Endothelial cell (in vitro differentiated cells): ENCODE measurements at places on chromosomes 4 and X. TPM values are rescaled to one million over a fixed set of nuclear protein-coding genes. Genes with fewer than 3 reads are reported as not detected.

PCDH19 gene
- total RNA-seq = 34.9 TPM

AVPR2 gene
- 0.77 TPM for total RNA-seq

P2RY10 gene
- not detected for total RNA-seq

HS3ST1 gene
- 0.44 TPM for total RNA-seq

XAGE5 gene
- not detected for total RNA-seq

GPM6B gene
- 18.8 TPM for total RNA-seq
